T follicular helper cell (primary cell): ENCODE measurements at places on chromosomes 3 and 15.

- DNase-seq = no peak
Measured at GRCh38 chr3:196641333-196642054, 2.0 kb downstream of the NRROS start.

- DNase-seq = no peak
Measured at GRCh38 chr3:194274424-194275085, 76.6 kb downstream of the CPN2 start.

GRCh38 chr3:100966049-100966491, 27.2 kb downstream of the ABI3BP start:
- DNase-seq = no peak

DNA sequence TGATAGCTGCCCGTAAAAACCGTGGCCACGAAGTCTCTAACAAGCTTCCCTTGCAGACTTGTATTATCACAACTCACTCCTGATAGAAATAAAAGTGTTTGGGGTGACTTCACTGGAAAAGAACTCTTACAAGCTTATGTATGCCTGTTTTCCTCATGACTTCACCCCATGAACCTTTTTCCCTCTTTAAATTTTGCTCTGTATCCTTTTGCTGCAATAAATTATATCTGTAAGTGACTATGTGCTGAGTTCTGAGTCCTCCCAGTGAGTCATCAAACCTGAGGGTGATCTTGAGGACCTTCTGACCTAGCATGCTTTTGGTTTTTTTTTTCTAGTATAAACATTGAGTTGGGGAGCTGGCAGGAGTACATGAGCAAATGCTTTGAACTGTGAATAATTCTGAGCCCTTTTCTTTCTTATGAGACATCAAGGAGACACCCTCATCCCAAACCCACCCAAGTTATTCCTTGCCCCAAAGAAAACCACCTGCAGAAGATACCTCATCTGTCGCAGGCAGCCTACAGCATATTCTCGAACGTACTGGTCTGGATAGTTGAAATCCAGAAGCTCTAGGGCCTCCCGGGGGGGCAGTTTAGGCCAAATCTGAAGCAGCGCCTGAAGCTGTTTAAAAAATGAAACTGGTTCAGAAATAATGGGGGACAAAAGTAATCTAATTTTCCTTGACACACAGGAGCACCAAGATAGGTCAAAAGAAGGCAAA, 85.9 kb downstream of the FAIM start:
- DNase-seq = no peak

DNA sequence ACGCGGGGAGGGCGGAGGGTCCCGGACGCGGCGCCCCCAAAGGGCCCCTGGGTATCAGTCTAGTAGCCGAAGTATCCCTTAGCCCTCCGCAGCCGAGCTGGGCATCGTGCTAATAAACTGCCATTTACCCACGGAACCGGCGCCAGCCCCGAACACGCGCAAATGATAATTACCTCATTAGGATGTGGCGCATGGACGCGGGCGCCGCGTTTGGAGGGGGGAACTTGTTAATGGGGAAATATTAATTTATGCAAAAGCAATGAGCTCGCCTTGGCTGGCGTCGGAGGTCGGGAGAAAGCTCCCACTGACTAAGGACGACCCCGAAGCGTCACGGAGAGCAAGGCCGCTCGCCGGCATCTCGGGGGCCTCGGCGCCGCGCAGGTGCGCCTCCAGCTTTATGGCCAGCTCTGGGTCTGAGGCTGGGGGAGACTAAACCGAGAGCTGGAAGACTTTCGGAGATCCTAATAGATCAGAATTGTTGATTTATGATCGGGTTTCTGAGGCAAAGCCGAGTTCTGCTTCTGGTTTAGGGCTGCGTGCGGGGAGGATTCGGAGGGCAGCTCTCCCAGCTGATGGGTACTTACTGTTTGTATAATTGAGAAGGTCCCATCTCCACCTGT, 474 bp upstream of the FEZF2 start:
- no peak for DNase-seq
